ENCODE measurements at places on chromosomes 7 and 10. TPM values are rescaled to one million over a fixed set of nuclear protein-coding genes. Genes with fewer than 3 reads are reported as not detected.

DNA sequence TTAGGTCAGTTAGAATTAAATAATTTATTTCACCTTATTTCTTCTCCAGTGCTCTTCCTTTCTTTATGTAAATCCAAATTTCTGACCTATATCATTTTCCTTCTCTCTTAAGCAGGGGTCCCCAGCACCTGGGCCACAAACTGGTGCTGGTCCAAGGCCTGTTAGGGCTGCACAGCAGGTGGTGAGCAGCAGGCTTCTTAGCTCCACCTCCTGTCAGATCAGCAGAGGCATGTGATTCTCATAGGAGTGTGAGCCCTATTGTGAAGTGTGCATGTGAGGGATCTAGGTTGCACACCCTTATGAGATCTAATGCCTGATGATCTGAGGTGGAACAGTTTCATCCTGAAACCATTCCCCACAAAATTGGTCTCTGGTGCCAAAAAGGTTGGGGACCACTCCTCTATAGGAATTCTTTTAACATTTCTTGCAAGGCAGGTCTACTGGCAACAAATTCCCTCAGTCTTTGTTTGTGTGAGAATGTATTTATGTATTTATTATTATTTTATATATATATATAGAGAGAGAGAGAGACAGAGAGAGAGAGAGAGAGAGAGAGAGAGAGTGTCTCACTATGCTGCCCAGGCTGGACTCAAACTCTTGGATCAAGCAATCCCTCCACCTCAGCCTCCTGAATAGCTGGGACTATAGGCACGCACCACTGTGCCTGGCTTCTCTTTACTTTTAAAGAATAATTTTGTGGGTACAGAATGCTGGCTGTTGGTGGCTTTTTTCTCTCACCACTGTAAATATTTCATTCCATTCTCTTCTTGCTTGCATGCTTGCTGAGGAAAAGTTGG lies 4.3 kb upstream of the ABCC2 start:
- no peak for ATAC-seq

DNA sequence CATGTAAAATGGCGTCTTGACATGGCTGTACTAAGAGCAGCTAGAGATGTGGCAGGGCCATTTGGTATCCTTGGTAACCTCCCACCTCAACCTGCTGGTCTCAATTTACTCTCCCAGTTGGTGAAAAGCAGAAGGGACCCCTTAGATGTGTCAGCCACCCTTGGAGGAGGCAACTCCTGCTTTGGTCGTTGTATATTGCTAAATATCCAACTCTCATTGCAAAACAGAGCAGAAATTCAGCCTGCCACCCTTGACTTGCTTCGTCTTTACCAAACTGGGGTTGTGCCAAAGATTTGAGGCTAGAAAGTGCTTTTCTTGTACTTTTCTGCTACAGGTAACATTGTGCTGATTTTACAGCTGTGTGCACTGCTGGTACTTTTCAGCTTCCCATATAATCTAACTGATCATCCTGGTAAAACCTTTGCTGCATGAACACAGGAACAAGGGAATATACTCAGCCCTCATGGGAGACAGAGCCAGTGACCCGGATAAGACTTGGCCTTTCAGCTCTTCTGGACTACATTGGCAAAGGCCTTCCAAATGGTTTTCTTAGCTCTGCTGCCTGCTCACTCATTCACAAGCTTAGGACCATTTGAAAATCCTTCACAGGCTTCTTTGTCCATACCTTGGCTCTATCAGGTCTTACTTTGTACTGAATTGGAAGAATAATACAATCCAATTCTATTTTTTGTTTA lies 2.2 kb upstream of the VSTM4 start:
- ATAC-seq, result no peak

DNA sequence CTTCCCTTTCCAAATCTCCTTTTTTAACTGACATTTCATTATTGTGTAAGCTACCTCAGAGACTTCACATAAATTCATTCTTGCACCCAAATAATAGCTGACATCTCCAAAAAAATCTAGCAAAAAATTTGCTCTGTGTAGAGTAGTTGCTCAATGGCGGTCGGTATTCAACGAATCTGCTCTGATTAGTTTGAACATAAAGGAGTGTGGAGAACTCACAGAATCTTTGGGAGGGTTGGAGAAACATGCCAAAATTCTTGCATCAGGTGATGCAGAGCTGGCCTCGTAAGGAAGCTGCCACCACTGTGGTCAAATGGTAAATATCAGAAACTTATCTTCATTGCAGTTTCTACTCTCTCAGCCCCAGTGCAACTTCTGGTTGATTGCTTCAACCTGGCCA lies 201.2 kb upstream of the MDFIC start:
- ATAC-seq, result no peak

DNA sequence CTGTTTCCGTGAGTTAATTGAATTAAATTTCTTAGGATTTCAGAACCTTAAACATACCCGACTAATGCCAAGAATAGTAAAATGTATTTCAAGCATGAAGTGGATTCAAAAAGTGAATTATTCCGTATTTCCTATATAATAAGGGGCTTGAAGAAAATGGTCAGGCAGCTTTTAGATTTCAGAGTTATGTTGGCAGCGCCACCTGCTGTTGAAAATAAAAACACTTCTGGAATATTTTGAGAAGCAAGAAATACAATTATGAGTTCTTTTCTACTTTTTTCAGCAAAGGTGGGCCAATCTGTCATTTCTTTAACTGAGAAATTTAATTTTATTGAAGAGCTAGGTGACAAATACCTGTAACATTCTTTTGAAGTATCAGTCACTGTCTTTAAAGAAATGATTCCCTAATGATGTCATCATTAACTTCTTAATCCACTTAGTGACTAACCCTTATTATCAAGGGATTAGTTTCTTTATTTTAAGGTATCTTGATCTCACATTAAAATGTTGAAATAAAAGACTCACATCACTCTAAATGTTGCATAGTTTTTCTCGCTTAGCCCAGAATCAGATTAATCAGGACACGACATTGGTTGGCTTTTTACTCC lies 36.6 kb upstream of the AGR3 start:
- no peak for ATAC-seq

- peak; percentile 65 for ATAC-seq
Observed at GRCh38 chr10:12902135-12902572, 99.4 kb downstream of the CCDC3 start.

DNA sequence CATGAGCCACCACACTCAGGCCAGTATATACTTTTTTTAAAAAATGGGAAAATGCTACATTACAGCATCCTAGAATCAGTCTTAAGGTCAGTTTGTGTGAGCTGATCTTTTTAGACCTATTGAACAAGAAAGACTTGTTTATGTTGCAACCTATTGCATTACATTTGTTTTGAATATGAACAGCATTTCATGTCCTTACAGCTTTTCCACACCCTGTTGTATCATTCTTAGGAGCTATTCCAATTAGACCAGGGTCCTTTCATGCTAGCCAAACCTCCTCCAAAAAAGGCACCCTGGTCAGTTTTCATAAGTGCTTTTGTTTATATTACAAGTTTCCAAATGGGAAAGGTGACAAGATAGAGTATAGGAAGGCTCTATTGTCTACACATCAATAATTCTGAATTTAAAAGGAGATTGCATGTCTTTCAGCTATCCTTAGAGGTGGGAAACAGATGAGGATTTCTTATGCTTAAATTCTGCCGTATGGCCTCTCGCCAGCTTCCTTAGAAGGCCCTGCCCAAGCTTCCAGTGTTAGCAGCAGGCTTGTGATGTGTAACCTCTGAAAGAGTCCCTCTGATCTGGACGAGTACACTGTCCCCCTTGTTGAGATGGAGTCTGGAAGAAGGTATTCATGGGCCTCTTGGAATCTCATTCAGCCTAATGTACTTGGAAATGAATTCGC lies 171.9 kb downstream of the OTUD1 start:
- peak; percentile 85 for ATAC-seq

DNA sequence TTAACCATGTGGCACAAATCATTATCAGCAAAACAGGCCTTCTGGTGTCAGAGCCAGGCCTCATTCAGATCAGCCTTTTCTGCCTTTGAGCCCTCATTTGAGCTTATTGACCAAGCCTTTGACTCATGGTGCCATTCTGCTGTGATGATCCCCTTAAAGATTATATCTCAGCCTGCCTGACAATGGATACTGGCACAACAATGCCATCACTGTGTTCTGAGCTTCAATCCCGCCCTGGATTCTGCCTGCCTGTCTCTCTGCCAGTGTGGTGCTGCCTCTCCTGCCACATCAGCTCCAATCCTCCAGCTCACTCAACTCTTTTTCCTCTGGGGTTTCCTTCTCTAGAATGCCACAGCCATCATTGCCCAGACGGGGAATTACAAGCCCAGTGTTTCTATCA lies 52.6 kb downstream of the SRI start:
- no peak for ATAC-seq

DNA sequence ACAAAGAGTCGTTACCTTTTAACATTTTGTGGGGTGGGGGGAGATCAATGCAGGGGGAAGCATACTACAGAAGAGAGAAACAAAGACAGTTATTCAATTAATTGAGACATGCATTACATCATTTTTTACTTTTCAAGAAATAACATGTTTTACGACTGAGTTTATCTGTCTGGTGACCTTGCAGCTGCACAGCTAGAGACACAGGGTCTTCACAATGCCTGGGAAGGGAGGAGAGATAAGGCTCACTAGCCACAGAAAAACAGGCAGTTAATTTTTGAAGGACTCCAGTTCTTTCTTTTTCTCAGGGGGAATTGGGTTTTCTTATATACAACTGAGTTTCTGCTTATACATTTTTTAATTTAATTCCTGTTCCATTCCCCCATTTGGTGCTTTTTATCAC lies 30.1 kb downstream of the ZPBP start:
- no peak for ATAC-seq

GRCh38 chr7:25789701-25790640 lies 362.0 kb upstream of the NFE2L3 start:
- peak; percentile 93 for ATAC-seq

- no peak for ATAC-seq
Observed at GRCh38 chr7:67738958-67739357, 742.3 kb downstream of the TYW1 start.

DNA sequence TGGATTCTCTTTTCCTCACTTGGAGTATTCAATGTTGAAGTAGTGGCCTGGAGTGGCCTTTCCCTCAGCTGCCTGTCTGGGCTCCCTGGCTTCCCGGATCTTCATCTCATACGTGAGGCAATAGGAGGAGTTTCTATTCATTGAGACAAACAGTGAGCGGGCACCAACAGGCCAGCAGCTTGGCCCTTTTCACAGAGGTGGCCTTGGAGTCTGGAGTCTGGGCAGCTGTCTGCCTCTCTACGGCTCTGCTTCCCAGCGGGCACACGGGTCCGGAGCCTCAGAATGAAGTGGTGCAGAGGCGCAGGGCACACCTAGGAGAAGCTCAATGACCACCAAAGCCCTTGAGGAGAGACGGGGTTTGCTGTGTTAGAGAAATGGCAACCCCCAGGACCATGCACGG lies 169.4 kb downstream of the CCDC3 start:
- no peak for ATAC-seq

DNA sequence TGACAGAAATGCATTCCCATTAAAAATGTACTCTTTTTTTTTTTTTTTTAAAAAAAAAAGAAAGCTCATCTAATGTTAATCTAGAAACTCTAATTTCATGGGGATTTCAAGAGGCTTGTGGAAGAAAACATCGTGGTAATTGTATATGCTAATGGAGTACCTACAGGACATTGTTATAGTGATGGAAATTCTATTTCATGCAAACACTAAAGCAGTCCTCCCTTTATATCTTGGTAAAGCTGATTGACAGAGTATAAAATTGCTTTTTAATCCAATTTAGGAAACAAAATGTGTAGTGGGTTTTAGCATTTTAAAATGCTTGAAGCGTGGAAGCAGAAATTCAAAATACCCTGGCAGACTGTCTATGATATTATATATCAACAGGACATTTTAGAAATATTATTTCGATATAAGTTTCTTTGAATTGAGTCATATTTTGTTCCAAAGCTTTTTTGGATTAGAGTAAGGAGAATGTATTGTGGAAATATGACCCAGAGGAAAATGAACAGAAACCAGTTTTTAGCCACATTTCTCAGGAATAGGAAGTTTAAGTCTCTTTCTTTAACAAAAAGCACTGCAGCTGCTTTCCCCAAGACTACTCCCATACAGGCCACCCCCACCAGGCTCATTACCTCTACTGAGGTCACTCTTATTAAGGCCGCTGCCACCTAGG lies 121.9 kb downstream of the WNT2 start:
- no peak for ATAC-seq

DNA sequence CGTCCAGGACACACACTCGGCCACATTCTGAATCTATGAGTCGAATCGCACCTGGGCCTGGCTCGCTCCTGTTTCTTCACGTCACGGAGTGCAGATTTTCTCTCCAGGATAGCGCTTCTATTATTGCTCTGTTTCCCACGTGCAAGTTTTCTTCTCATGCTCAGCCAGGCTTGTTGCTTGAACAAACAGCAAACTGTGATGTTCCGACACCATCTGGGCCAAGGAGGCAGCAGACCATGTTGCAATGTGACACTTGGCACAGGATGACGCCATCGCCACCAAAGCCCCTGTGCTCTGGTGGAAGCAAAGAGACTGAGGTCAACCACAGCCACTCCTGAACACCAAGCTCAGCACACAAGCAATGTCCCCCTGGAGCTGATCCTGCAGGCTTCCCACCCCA lies 507.1 kb upstream of the ADARB2 start:
- no peak for ATAC-seq

DNA sequence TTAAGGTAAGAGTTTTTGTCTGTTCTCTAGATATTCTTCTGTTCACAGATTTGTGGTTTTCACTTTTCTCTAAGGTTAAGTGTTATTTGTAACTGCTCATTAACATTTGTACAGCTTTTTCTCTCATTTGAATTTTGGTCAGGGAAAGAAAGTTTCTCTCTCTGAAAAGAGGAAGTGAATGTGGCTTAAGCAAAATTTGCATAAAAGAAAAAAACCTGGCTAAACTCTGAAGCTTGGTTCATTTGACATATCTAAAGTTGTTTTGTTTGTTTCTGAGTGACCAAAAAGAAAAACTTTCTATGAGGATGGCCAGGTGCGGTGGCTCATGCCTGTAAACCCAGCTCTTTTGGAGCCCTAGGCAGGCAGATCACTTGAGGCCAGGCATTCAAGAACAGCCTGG lies 22.0 kb upstream of the SLC26A4 start:
- no peak for ATAC-seq

The OGDHL gene
- 9.2 TPM for total RNA-seq

The TMEM140 gene
- total RNA-seq, result 5.1 TPM

The CCL24 gene
- total RNA-seq, result not detected

The SMKR1 gene
- total RNA-seq, result 4.4 TPM

The FGFBP3 gene
- total RNA-seq, result 52.3 TPM

The PNLIP gene
- total RNA-seq, result not detected

The GPR37 gene
- total RNA-seq, result 2.5 TPM

The EVX1 gene
- 0.23 TPM for total RNA-seq

The NME8 gene
- 0.30 TPM for total RNA-seq

Measured in motor neuron (in vitro differentiated cells).